CD4-positive, alpha-beta T cell treated with Interferon alpha-2 for 1 hour (primary cell): ENCODE measurements at places on chromosomes 4 and X.

DNA sequence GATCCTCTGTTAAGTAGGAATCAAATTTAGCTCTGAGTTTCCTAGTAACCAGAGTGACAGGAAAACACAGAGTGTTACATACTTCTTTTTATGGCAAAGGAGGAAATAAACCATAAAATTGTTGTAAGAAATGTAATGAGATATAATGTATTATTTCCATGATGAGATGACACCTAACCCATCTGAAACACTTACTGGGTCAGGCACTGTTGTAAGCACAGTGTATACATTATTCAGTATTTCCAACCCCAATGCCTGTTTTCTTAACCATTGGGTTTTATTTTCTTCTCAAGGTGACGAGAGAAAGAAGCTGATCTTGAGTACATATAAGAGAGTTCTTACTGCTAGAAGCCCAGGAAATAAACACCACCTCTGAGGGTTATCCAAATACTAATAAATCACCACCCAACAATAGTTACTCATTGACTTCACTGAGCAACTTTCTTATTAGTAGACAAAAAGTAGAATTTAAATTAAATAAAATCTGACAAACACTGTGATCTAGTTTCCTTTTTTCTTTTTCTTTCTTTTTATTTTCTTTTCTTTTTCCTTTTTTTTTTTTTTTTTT lies 4.2 kb upstream of the ENAM start:
- no peak for DNase-seq

- DNase-seq, result no peak
These were observed 52.7 kb downstream of the PSAPL1 start for GRCh38 chr4:7381890-7382633.

DNA sequence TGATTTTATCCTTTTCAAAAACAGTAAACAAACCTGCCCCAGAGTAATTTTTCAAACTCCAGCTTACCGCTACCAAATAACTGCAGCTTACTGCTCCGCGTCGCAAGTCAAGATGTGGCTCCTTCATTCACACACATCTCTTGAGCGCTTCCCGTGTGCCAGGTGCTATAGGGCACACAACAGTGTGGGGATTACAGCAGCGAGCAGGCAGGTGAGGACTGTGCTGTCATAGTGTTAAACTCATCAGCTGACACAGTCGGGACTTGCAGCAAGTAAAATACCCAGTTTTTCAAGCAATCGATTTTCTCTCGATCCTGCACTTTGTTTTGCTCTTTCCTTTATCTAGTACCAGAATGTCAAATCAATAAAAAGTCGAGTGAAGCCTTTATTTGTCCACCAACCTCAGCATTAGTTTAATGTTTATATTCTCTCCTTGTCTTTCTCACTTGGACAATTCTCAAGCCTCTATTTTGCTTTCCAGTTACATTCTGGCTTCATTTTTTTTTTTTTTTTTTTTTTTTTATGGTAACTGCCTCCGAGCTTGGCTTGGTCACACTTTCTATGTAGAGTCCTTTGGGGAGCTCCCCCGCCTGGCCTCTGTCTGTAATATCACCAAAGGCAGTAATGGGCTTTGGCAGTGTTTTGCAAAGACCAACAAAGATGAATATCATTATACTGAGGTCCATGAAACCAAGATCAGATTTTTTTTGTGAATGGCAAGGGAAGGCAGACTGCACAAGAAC lies 8.3 kb upstream of the ASB5 start:
- no peak for DNase-seq

DNA sequence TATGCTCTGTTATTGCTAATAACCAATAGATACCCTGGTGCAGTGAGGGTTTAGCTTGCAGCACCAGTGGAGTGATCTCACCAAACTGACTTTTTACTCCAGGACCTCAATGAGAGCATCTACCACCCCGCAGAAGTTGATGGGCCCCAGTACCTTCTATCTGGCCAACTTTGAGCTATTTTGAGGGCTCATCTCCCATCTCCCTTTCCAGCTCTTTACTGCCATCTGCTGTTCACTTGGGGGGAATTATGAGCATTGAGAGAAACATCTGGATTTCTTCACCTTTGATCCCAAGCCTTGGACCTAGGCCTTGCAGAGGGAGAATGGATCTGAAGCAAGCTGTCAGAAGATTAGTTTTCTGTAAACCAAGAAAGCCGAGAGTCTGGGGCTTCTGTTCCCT lies 143.6 kb downstream of the TMEM164 start:
- DNase-seq, result peak; percentile 54

- no peak for DNase-seq
These were observed 265.4 kb upstream of the ADGRL3 start for GRCh38 chr4:60934566-60935295.

- no peak for DNase-seq
These were observed 1.1 kb downstream of the CDKL2 start for GRCh38 chr4:75629239-75629638.

DNA sequence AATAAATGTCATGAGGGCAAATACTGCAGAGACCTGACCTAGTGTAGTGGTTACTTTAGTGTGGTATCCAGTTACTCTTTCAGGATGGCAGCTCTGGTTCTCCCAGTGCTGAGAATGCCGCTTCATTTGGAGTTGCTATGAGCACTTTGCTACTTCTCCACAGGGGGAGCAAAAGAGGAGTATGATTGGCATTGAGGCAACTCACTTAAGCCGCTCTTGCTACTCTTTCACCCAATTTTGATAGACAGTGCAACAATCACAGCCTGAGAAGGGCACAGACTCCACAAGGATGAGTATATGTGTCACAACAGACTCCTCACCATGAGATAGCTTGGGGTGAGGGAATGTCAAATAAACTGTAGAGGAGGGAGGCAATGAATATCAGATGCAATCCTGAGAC lies 81.2 kb downstream of the NPY1R start:
- no peak for DNase-seq

GRCh38 chrX:129574214-129574613 lies 34.2 kb downstream of the OCRL start:
- no peak for DNase-seq
